ENCODE measurements at places on chromosomes 16 and 17. TPM values are rescaled to one million over a fixed set of nuclear protein-coding genes. Genes with fewer than 3 reads are reported as not detected.

- no peaks in the 10 kb centered on the region for H3K36me3 ChIP-seq
- DNase-seq, result peak; percentile 61
- H3K4me1 ChIP-seq, result peaks cover 16% of the 10 kb centered on the region
- no peaks in the 10 kb centered on the region for H3K27me3 ChIP-seq
- peak overlapping the region; percentile 81 for H3K4me3 ChIP-seq
- peak overlapping the region; percentile 84 for H3K27ac ChIP-seq
These were observed 979 bp downstream of the ABHD15 start for GRCh38 chr17:29565643-29566472.

- H3K36me3 ChIP-seq, result no peaks in the 10 kb centered on the region
These were observed 62.5 kb downstream of the SLC39A11 start for GRCh38 chr17:73029991-73030390.

DNA sequence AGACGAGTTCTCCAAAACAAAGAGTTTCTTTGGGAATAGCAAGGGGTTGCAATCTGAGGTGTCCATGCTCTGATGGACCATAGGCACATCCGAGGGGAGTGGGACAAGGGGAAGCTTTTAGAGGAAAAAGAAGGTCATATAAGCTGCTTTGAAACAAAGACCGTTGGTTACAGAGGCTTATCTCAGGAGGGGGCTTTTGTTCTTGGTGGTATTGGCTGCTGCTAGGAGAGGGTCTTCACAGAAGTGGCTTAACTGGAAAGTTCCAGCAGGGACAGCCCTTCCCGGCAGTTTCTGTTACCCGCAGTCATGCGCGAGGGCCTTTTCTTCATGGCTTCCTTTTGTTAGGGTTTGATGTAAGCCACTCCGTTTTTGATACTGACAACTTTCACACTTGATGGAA lies 76.0 kb downstream of the RAP1GAP2 start:
- no peak overlapping the region for H3K27ac ChIP-seq
- no peaks in the 10 kb centered on the region for H3K36me3 ChIP-seq
- H3K27me3 ChIP-seq, result peaks cover 3% of the 10 kb centered on the region
- no peak for DNase-seq

GRCh38 chr17:28986714-28987655 lies 18.8 kb downstream of the SEZ6 start:
- H3K4me3 ChIP-seq, result no peak overlapping the region
- H3K27ac ChIP-seq, result no peak overlapping the region
- no peaks in the 10 kb centered on the region for H3K4me1 ChIP-seq

- peaks cover 31% of the 10 kb centered on the region for H3K4me1 ChIP-seq
- H3K27ac ChIP-seq, result peak overlapping the region; percentile 94
- peak overlapping the region; percentile 78 for H3K4me3 ChIP-seq
- no peaks in the 10 kb centered on the region for H3K27me3 ChIP-seq
- no peak for DNase-seq
- no peaks in the 10 kb centered on the region for H3K36me3 ChIP-seq
These were observed 381 bp downstream of the CTNS start for GRCh38 chr17:3636908-3637373.

The MYH13 gene
- total RNA-seq, result 0.09 TPM

The OR1A1 gene
- total RNA-seq, result not detected
